ENCODE measurements at places on chromosomes 3 and 15.

GRCh38 chr15:47917881-47918280 lies 200.6 kb downstream of the SEMA6D start:
- DNase-seq = no peak

DNA sequence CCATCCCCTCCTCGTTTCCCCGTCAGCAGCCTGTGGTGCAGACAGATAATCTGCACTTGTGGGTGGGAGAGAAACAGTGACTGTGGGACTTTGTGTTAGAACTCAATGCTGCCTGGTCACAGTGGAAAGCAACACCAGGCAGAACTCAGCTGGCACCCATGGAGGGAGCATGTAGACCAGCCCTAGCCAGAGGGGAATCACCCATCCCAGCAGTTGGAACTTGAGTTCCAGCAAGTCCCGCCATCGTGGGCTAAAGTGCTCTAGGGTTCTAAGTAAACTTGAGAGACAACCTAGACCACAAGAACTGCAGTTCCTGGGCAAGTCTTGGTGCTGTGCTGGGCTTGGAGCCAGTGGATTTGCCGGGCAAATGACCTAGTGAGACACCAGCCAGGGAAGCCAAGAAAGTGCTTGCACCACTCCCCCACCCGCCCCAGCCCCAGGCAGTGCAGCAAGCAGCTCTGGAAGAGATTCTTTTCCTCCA lies 24.4 kb downstream of the ISG20 start:
- no peak for DNase-seq

- DNase-seq = no peak
These were observed 32.6 kb downstream of the HMCES start for GRCh38 chr3:129311054-129311902.

DNA sequence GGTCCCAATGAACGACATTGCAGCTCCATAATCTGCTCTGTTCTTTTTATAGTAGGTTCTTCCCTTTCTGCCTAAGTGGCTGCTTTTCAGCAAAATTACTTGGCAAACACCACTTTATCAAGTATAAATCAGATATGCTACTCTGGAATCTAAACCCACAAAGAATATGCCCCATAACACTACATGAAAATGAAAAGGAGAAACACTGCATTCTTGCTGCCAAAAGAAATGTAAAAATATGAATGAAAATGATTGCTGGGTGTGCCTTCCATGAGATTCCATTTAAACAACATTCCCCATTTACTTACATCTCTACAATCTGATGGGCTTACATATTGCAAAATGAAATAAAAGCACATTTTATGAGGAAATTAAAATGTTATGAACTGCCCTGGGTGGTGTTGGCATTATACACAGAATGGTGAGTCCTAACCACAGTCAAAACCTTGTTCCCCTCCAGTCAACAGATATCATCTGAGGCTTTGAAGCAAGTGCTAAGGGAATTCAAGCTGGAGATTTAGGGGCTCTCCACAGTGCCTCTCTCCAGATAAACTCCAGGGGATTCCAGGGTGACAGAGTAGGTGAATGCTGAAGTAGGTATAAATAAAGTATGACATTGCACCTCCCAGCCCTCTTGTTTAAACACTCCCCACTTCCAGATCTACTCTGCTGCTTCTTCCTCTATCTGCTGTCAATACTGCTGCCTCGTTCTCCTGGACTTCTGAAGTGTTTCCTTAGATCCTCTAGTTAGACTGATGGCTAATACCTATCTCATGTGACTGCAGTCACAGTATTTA lies 136.5 kb downstream of the RORA start:
- DNase-seq = no peak

DNA sequence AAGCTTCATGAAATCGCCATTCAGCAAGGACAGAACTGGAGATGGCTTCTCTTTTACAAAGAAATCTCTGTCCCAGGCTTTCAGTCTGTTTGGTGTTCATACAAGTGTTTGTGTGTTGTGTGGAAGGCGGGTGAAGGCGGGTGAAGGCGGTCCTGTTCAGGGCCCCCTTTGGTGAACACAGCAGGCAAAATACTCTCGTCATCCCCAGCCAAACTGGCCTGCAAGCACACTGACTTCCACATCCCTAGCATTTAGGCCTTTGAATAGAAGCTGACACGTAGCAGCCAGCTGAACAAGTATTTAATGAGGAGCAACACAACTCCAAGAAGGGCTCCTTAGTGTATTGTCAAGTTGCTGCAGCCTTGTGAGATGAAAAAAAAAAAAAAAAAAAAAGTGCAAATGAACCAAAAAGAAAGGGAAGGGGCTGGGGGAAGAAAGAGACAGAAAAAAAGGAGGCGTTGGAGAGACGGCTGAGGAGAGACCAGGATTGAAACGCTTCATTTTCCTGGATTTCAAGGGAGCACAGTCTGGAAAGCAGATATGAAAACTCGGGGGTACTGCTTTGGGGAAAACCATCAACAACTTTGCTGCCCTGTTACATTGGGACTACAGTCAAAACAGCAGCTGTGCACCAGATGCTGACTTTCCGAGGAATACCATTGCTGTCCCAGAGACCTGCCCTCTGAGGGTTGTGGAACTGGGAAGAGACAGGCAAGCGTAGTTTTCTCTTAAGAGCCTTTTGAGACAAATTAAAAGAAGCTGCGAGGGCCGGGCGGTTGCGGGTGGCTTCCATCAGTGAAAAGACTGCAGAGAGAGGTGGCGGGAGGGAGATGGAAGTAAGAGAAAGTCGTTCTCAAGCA lies 74.6 kb downstream of the TGFBR2 start:
- peak; percentile 41 for DNase-seq

DNA sequence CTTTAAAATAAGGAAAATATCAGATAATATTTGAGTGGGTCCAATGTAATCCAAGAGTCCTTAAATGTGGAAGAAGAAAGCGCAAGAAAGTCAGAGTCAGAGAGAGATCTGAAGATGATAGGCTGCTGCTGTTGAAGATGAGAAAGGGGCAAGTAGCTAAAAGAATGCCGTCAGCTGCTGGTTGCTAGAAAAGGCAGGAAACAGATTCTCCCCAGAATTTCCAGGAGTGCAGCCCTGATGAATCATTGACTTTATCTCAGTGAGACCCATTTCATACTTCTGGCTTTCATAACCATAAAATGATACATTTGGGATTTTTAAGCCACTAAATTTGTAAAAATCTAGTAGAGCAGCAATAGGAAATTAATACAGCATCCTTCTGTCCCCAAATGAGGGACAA lies 7.5 kb upstream of the CHMP2B start:
- no peak for DNase-seq

DNA sequence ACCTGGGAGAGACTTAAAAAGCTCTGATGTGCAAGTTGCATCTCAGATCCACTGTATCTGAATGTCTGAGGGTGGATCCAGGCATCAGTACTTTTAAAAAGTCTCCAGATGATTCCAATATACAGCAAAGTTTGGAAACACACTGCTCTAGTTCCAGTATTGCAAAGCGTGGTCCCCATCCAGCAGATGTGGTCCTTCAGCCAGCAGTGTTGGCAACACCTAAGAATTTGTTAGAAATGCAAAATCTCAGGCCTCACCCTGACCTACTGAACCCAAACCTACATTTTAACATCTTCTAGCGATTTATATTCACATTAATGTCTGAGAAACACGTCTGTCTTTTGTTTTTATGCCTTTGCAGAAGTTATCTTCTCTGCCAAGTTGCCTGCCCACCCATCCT lies 32.2 kb upstream of the SGO1 start:
- no peak for DNase-seq

- DNase-seq = no peak
These were observed 70.7 kb upstream of the DPH6 start for GRCh38 chr15:35616498-35617271.

All from AG04450 (cell line).